Stimulated activated CD4-positive, alpha-beta T cell treated with anti-CD3 and anti-CD28 coated beads, Interleukin-1b, Interleukin-23, amount 100 ng/mL, for 24 hours (primary cell): ENCODE measurements at places on chromosomes 4 and X.

GRCh38 chr4:135732448-135732847 lies 1530.9 kb upstream of the PABPC4L start:
- DNase-seq = no peak

GRCh38 chrX:37613933-37614332 lies 42.5 kb downstream of the LANCL3 start:
- no peak for DNase-seq

GRCh38 chr4:162839814-162840213 lies 326.9 kb downstream of the NAF1 start:
- DNase-seq = no peak

- DNase-seq = no peak
Measured at GRCh38 chr4:8297141-8297601, 27.6 kb downstream of the HTRA3 start.
